ENCODE measurements at places on chromosomes 16 and 17.

- no peak for DNase-seq
Observed at GRCh38 chr17:28497931-28498330, 8.2 kb upstream of the FOXN1 start.

DNA sequence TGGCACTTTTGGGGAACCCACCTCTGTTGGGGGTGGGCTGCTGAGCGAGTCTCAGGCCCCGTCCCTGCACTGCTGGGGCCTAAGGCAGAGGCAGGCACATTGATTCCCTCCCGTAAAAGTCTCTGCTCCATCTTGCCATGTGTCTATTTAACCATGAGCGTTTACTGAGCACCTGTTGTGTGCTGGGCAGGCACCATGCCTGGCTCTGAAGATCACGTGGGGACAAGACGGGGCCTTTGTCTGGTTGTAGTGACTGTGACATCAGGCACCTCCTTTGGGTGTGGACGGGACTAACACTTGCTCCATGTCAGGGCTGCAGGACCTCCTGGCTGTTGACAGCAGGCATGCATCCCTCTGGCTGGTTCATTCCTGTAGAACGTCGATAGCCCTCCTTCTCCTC, 204.7 kb upstream of the CIBAR2 start:
- DNase-seq = no peak

GRCh38 chr17:2170023-2170422, 115.1 kb downstream of the HIC1 start:
- no peak for DNase-seq

GRCh38 chr16:3094289-3095027, 4.6 kb downstream of the ZSCAN10 start:
- DNase-seq = no peak

DNA sequence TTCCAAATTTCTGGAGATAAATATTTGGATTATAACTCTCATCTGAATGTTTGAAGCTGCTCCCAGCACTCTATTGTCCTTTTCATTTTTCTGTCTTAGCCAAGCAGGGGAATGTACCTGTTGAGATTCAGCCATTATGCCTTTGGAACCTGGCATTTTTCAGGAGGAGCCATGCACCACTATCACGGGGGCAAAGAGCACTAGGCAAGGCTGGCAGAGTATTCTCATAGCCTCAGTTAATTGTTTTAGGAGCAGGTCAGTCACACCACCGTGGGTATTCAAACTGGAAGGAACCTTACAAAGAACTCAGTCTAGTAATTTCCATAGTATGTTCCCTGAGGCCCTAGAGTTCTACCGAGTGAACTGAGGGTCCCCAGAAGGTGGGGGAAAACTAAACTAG, 348.9 kb downstream of the TMEM114 start:
- DNase-seq = no peak

DNA sequence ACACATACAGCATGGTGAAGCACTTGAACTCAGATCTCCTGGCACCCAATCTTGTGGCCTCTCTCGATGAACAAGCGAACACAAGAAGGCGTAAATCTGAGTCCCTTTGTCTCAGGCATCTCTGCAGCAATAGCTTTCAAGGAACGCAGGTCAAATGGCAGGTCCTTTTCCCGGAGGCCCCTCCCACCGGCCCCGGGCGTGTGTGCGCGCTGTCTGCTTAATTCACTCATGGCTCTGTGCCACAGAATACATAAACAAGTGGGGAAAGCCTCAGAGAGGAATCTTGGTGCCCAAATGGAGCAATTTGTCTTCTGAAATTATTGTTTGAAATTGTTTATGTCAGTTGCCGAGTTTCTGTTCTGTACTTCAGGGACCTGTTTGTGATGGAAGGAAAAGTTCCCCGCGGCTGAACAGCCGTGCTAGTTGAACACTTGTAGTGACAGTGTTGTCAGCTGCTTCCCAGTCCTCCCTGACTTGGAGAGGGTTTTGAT, 14.8 kb downstream of the MYOCD start:
- no peak for DNase-seq

DNA sequence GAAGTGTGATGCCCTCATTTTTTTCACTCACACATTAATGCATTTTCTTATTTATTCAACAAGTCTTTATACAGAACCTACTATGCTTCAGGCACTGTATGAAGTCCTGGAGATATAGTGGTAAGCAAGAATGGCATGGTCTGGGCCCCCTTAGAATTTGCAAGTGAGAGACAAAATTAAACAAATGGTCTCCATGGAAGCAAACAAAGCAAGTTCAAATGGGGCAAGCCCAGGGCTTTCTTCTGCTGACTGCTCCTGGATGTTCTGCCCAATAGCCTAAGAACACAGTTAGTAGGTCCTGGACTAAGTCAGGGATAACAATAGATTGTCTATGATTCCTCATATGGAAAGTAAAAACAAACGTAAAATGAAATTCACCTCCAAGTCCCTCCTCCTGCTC, 31.3 kb upstream of the DDX52 start:
- no peak for DNase-seq

DNA sequence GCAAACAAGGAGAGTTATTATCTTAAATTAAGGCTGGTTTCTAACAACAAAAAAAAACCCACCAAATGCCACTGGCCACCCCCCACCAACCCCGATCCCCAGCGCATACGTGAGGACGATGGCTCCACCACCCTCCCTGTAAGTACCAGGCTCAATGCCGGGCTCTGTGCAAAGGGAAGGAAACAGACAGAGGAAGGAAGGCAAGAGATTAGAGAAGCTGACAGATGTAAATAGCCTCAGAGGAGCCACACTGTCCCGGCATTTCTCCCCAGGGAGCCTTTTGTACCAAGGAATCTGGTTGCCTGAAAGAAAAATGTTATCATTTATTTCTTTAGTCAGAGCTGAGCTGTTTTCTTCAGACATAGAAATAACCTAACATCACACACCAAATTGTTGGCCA, 13.1 kb downstream of the SOST start:
- DNase-seq = no peak

GRCh38 chr16:79439901-79440300, 160.6 kb downstream of the MAF start:
- DNase-seq = no peak

GRCh38 chr17:10616502-10617119, 40.5 kb downstream of the MYH3 start:
- DNase-seq = peak; percentile 68

DNA sequence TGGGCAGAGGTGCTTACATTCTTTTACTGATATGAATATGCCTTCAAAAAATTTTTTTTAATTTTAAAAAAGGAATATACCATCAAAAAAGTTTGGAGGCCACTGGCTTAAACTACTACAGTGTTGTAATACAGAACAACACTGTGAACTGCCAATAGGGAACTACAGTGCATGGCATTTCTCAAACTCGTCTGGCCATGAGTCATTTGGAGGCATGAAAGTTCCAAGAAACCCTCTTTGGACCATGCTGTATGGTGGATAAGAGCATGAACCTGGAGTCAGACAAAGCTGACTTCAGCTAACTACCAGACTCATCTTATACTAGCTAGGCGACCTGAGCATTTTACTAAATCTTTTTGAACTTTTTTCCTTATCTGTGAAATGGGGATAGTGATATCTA, 9.2 kb upstream of the NF1 start:
- DNase-seq = no peak

- DNase-seq = no peak
Observed at GRCh38 chr16:85201574-85201973, 89.3 kb upstream of the CIBAR2 start.

DNA sequence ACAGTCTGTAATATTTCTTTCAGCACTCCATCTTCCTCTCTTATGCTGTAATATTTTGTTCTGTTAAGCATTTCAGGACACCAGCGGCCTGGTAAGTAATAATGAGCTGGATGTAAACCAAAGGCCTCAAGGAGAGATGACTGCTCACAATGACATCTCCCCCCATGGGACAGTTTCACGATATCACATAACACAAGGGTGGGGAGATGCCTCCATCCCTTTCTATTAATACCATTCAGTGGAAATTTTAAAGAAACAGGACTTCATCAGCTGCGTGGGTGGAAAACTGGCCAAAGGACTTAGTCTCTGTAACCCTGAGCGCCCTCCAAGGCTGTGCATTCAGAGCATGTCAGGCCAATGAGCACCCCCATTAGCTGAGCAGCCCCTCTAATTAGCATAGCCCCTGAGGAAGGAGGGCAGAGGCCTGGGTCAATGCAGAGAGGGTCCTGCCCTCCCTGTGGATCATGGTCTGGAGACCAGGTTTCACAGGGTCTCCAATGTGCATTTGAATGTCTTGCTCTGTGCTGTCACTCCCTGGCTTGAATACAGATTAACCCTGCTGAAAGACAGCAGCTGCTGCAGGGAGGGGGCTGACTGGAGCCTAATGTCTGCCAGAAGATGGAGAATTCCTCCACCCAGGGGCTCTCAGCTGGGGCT, 156.4 kb downstream of the HS3ST2 start:
- no peak for DNase-seq

- no peak for DNase-seq
Observed at GRCh38 chr17:82231562-82232321, 2.9 kb downstream of the SLC16A3 start.

- no peak for DNase-seq
Observed at GRCh38 chr17:38897176-38897575, 27.3 kb downstream of the LASP1 start.

DNA sequence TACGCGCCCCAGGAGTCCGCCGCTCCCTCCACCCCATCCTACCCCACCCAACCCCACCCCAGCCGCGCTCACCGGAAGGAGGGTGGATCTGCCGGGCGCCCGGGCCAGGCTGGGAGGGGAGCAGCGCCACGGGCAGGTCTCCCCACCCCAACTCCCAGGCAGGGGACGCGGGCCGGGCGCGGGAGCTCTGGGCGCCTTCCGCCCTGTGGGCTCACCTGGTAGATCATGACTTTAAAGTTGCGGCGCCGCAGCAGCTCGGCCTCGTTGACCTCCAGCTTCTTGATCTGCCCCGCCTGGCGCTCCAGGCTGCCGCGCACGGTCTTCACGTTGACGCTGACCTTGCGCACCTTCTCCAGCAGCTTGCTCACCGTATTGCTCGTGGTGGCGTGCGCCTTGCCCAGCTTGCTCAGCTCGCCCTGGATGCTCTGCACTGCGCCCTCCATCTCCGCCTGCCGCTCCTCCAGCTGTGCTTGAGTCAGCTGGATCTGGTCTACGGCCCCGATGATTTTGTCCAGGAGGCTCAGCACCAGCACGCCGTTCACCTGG, 571 bp downstream of the CAVIN1 start:
- no peak for DNase-seq

- DNase-seq = no peak
Observed at GRCh38 chr16:50848755-50849514, 107.0 kb downstream of the CYLD start.

- no peak for DNase-seq
Observed at GRCh38 chr16:26816885-26817571, 249.7 kb upstream of the C16orf82 start.

- no peak for DNase-seq
Observed at GRCh38 chr16:86457501-86458148, 52.7 kb upstream of the FOXF1 start.

DNA sequence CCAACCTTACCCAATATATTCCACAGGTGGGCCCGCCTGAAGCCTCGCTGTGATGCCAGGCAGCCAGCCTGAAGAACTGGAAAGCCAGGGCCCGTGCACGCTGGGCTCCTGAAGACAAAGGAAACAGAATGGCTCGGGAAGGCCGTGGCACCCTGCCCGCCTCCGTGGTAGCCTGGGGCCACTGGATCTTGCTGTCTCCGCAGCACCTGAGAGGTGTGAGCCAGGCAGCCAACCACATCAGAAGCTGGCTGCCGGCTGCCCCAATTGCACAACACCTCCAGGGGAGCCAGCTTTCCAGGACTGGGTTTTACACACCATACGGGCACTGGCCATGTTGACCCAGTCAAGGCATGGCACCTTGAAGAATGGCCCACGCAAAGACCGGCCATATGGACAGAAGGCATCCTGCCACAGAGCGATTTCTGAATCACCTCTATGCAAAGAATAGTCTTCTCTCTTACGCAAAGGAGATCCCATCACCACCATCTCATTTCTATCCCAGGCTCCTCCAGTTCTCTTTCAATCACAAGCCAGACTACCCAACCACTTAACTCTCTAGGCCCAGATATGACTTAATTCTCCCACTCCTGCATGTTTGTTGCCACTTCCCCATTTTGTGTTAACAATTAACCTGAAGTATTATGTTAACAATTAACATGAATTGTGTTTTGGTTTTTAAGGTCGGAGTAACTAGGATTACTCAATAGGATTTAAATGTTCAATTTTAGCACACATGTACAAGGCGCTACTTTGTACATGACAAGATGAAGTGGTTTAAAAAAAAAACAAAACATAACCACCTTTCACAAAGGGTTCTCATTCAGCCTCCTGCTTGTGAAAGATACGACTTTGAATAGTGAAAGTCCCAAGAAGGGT, 32.1 kb downstream of the ZFHX3 start:
- DNase-seq = no peak

DNA sequence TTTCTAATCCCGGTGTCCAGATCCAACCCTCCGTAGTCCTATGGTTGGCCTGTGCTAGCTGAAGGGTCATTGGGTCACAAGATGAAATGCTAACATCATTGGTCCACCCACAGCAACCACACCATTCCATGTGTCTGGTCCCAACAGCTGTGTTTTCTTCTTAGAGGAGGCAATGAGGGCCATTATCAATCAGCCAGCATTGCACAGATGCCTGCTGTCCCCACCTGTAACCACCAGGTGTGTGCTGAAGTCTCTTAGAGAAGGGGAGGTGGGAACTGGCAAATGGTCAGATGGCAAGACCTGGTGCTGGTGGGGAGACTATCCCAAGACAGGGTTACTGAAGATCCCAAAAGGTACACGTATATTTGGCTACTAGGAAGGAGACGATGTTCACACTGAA, 37.4 kb downstream of the HIC1 start:
- no peak for DNase-seq

DNA sequence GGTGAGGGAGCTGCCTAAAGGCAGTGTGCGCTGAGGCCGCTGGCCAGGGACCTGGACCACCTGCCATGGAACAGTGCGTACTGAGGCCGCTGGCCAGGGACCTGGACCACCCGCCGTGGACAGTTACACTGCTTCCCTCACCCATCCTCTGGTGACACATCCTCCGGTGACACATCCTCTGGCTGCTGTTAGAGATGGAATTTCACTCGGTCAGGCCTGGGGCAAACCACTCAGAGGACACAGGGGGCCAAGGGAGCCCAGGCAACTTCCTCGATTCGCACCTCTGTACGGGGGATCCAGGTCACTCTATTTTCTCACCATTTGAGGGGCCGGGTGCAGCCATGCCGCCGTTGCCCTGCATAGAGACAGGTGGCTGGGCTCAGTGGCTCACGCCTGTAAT, 32.4 kb upstream of the RPTOR start:
- DNase-seq = no peak

GRCh38 chr17:4101759-4102405, 40.9 kb downstream of the ZZEF1 start:
- DNase-seq = no peak

DNA sequence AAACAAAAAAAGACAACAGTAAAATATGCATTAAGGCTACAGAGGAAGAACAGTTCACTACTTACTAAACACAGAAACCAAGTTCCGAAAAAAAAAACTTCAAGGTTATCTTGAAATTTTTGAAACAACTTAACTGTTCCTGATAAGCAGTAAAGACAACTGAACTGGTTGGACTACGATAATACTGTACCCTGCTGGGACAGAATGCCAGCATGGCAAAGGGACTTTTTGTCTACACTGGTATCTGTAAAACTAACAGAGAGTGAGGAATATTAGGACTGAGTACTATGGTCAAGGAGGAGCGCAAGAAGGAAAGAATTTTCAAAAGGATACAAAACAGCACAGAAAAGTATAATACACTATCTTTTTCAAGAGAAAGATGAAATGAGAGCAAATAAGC, 19.8 kb downstream of the SETD6 start:
- DNase-seq = no peak

GRCh38 chr17:18248300-18248731, 10.2 kb downstream of the FLII start:
- DNase-seq = peak; percentile 23

GRCh38 chr17:27650836-27651235, 19.8 kb downstream of the LGALS9 start:
- no peak for DNase-seq

Measured in activated CD8-positive, alpha-beta memory T cell treated with anti-CD3 and anti-CD28 coated beads for 48 hours (primary cell).